RWPE1 (cell line): ENCODE measurements at places on chromosomes 11 and 22.

- DNase-seq: no peak
These were observed 476.9 kb upstream of the CADM1 start for GRCh38 chr11:115981104-115981481.

GRCh38 chr11:75275581-75275980 lies 35.0 kb downstream of the TPBGL start:
- DNase-seq: no peak

GRCh38 chr11:68497761-68498160 lies 37.2 kb downstream of the PPP6R3 start:
- DNase-seq: no peak

DNA sequence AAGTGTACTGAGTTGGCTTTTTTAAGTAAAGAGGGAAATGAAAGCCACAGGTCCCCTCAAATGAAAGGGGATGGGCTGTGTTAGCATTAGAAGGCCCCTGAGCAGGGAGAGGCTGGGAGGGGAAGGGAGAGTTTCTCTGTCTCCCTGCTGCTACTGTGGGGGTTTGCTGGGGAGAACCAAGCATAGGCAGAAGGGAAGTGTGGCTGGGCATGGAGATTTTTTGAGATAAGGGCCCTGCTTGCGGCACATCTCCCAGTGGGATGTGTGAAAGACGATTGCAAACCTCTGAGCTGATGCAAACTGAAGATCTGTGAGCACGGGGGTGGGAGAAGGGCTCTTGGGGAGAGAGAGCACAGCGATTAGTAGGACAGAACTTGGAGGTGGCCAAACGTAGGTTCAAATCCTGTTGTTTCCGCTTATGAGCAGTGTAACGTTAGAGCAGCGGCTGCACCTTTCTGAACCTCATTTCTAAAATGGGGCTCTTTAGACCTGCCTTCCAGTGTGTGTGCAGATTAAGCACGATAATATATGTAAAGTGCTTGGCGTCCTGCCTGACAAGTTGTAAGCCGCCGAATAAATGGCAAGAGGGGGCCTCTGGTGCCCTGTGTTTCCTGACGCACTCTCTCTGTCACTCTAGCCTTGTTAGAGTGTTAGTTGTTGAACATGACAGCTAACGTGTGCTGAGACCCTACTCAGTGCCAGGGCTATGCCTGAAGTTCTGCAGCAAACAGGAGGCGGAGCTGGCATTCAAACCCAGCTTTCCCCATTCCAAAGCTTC lies 122.3 kb downstream of the GRIK4 start:
- no peak for DNase-seq

DNA sequence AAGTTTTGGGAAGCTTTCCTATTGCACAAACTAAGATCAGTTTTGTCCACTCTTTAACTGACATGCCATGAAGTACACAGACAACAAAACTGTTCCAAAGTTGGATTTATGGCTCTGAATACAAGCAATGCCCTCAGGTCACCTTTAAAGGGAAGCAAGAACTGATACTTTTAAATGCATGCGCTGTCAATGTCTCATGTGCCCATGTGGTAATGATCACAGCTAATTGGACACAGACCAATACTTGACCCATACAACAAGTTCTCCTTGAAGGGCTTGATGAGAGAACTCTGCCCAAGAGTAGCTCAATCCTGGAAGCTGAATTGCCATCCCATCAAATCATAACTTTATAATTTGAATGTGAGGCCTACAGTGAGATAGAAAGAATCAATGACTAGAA lies 624.9 kb downstream of the ETS1 start:
- no peak for DNase-seq

DNA sequence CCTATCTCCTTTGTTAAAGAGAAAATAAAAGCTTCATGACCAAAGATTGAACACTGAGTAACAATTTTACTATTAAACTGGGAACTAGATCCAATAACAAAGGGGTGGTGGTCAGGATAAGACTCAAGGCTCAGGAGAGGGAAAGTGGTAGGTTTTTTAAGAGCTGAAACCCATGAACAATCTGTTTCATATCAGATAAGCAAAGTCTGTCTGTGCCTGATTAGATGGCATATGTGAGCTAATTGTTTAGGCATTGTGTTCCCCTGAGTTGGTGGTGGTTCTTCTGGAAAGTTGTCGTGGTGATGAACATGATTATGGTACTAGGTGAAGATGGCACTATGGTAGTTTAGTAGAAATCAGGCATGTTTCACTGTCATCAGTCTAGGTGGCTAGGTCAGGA lies 24.4 kb downstream of the USP47 start:
- no peak for DNase-seq

DNA sequence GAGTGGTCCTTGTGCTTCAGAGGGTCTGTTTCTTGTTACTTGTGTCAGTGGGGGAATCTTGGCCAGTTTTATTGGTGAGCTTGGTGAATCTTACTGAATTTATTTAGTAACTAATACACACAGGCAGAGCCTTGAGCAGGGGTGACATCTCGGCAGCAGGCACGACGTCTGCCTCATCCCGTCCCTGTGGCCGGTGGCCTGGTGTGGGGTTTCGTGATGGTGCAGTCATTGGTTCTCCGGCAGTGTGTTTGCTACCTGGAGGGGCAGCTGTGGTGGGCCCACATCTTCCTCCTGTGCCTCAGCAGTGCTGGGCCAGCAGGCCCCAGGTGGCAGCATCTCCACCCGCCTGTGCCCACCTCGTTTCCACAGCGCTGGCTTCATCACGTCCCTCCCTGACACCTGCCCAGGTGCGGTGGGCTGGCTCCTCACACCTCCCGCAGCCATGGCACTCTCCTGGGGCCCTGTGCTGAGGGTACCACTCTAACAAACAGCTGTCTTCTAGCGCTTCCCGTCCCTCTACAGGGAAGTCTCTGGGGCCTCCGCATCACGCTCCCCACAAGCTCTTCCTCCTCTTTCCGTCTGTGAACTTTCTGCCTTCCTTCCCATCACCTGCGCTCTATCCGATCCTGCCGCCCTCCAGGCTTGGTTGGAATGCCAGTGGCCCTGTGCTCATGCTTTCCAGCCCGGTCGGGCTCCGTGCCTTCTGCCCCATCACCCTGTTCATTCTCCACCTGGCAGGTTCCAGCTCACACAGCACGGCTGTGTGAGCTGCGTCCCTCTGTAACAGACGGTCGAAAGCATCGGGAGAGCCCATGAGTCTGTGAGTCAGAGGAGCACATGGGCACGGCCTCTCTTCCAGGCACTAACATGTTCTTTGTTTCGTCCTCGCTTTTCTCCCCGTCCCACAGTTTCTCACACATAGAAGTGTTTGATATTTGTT lies 203.4 kb downstream of the TBC1D22A start:
- DNase-seq: no peak

DNA sequence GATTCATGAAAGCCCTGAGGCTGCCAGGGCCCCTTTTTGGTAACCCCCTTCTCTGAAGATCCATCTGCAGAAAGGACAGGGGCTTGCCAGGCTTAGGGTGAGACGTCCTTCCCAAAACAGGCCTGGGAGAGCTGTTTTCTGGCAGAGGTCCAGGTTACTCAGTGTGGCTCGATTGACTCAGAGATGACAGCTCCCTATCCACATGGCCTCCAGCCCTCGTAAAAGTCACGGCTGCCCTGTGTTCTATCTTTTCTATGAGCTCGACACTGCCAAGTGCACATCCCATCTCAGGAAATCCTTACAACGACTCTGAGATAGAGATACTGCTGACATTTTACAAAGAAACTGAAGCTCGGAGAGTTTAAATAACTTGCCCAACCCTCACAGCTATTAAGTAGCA lies 20.4 kb downstream of the ADAMTS8 start:
- DNase-seq: peak; percentile 91

DNA sequence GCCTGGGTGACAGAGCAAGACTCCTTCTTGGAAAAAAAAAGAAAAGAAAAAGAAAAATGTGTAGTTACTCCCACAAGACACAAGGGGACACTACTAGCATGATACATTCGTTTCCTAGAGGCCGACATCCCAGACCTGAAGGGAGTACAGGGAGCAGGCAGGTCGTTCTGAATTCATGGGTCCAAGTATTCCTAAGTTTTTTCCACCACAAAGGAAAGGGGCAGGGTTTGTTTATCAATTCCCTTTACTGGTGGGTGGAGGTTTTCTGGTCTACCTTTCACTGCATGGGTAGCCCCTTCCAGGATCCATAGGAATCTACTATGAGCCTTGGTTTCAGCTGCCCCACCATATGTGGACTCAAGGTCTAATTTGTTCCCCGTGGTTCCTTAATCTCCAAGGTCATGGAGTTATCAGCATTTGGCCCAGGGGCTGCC lies 11.8 kb downstream of the TIGD3 start:
- DNase-seq: peak; percentile 80

GRCh38 chr22:46366801-46367706 lies 31.5 kb downstream of the TRMU start:
- DNase-seq: no peak

GRCh38 chr11:99020352-99021225 lies at the start of gene CNTN5:
Gene CNTN5 (plus strand): TSS chr11:99020949.
- peak; percentile 0 for DNase-seq

DNA sequence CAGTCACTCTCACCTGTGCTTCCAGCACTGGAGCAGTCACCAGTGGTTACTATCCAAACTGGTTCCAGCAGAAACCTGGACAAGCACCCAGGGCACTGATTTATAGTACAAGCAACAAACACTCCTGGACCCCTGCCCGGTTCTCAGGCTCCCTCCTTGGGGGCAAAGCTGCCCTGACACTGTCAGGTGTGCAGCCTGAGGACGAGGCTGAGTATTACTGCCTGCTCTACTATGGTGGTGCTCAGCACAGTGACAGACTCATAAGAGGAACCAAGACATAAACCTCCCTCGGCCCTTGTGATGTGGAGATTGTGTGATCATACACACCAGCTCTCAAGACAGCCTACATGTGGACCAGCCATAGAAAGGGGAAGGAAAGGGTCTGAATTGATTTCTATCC lies 113.3 kb downstream of the ZNF280B start:
- DNase-seq: no peak

DNA sequence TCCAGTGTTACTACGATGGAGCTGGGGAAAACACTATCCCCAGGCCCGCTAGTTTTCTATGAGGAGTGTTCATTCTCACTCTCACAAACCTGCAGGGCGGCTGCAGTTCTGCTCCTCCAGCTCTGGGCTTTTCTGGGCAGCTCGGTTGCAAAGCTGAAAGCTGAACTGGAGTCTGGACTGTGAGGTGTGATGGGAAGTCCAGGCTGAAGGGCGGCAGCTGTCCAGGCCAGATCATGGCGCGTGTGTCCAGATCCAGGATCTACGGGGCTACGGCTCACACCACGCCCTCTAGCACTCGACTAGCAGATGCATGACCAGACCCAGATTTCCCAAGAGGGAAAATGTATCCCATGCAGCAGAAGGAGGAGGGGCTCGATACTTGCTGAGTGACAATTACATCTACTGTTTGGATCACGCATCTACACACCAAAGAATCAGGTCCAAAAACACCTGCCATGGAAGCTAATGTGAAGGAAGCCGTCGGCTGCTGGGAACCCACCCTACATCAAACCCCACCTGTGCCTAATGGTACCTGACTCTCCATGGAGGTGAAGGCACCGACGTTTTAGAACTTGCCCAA lies 555.0 kb downstream of the BRD1 start:
- DNase-seq: no peak

DNA sequence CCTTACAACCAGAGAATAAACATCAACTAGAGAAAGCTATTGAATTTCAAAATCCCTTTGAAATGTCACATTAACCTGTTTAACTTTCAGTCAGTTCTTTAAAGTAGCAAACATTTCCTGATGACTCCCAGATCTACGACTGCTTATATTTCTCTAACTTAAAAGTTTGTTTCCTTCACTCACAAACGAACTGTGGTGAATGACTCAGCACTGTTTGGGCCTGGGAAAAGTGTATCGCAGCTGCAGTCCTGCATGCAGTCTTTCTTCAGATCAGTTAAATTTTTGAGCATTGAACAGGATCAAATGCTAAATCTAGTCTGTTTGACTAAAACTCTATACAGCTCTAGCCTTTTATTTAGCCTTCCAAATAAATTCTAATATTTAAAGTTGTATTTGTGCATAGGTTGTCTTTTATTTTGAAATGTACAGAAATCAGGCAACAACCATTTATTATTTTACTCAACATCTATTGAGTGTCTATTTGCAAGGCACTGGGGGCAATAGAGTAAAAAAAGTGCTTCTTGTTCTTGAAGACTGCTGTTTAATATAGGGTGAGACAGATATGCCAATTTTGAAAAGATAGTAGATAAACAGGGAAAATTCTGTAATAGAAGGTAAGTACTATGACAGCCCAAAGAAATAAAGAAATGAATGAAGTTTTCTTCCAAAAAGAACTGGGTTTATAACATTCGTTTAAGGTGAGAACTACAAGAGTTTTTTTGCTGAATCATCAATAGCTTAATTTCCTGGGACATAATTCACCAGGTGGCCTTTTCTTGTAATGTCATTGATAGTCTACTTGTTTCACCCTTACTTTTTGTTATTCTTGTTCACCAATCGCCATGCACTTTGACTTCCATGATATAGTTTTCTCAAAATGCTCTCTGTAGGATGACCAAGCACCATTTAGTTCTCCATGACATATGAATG lies 235.4 kb downstream of the METTL15 start:
- peak; percentile 26 for DNase-seq

DNA sequence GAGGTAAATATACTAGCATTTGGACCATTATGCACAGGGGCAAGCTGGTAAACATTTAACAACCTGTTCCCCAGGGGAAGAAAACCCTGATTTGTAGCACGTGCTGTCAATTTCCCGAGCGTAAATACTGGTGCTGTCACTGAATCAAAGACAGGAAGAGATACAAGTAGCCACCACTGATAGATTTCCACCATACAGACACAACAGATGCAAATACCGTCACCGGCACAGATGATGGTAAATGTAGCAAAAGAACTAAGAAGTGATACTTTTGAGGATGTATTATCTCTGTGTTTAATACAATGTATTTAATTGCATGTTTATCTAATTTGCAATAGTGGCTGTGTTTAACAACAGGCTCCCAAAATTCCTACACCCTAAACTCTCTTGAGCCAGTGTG lies 39.6 kb downstream of the SHISAL1 start:
- DNase-seq: no peak

DNA sequence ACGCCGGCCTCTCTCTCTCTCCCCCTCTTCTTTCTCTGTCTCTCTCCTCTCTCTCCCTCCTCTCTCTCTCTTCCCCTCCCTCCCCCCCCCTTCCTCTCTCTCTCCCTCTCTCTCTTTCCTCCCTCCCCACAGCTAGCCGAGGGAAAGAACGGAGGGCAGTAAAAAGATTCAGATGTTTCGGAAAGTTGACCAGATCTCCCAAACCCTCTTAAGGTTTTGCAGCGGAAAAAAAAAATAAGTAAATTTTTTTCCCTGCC lies 195 bp upstream of the ALX4 start:
- DNase-seq: no peak

DNA sequence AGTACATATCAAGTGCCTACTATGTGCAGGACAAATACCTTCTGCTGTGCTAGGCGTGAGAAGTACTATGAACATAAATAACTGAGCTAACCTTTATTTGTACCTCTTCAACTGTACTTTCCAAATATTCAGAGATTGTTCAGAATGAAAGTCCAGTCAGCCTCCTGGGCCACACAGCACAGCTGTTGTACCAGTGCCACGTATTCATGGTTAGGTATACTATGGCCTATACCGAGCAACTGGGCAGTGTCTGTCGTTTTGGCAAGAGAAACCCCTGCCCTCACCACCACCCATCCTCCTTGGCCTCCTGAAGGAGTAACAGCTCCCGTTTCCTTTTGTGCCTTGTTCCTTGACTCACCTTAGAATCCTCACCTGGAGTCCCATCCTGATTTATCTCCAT lies 53.0 kb downstream of the RASSF10 start:
- DNase-seq: no peak

- DNase-seq: no peak
These were observed 115.9 kb upstream of the GRK3 start for GRCh38 chr22:25448435-25449051.

GRCh38 chr11:69374110-69374945 lies 80.4 kb downstream of the MYEOV start:
- no peak for DNase-seq
